T follicular helper cell (primary cell): ENCODE measurements at places on chromosomes 13 and 19.

DNA sequence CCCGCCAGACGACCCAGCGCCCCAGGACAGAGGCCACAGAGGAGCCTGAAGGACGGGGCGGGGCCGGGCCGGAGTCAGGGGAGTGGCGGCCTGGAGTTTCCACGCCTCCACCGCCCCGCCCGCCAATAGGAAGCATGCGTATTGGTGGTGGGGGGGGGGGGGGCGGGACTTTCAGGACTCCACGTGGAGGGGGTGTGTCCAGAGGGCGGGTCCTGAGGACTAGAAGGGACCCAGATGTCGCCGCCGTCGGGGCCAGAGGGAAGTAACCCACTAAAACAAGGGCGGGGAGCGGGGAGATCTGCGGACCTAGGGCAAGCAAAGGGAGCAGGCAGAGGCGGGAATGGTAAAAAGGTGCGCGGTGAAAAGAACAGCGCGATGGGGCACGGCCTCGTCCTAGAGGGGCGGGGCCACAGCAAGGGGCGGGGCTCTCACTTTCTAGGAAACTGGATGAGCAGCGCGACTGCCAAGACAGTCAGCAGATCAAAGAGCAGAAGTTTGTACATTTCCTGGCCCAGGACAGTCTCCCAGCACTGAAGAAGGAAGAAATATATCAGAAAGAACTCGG, 2.8 kb upstream of the LENG1 start:
- peak; percentile 73 for DNase-seq

DNA sequence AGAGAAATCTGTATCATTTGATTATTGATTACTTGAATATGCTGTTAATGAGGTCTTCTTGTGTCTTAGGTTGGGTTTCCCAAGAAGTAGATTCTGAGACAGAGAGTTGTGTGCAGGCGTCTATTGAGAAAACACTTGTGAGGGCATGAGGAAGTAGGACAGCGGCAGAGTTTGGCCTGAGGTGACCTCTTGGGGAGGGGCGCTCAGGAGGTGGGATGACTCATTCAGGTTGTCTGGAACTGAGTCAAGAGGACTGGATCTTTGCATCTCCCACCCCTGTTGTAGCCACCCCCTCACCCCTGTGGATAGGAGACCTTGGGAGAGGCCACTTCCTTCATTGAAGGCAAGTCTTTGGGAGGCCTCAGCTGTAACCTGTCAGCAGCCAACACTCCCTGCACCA, 35.2 kb upstream of the WDFY2 start:
- DNase-seq: no peak

- no peak for DNase-seq
Observed at GRCh38 chr13:51244637-51245405, 22.6 kb downstream of the FAM124A start.

DNA sequence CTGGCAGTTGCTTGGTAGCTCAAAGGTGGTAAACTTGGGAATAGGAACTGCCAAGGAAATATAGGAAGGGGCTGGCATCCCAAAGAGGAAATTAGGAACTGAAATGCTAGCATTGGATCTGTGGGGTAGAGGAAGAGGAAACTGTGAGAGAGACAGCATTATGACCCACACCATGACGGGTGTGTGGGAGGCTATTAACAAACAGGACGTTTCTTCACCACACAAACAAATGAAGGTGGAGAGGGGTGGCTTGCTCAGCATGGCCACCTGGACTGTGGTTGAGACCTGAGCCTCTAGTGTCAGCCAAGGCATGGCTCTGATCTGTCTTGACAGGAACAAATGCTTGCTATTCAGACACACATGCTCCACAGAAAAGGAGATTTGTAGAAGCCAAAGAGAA, 178.2 kb downstream of the B3GLCT start:
- no peak for DNase-seq

DNA sequence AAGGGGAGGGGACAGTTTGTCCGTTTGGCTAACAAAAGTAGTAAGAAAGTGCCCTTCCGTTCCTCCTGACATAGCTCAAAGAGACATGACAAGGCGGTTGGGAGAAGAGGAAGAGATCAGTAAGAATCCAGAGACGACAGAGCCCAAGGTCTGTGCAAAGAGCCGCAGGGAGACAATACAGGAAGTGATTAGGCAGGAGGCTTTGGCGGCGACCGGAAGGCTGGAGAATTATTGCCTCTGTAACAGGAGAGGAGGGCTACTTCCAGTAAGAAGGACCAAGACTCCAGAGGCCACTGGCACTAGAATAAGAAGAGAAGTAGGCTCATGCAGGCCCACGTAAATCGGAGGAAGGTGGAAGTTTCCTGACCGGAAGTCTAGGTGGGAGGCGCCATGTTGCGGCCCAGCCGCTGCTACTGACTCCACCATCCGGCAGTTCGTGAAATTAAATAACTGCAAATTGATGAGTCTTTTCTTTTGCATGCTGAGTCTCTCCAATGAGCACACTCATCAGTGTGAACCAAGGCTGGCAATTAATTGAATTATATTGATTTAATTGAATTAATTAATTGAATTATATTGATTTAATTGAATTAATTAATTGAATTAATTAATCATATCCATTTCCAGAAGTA, 9.9 kb downstream of the RFX2 start:
- DNase-seq: no peak

DNA sequence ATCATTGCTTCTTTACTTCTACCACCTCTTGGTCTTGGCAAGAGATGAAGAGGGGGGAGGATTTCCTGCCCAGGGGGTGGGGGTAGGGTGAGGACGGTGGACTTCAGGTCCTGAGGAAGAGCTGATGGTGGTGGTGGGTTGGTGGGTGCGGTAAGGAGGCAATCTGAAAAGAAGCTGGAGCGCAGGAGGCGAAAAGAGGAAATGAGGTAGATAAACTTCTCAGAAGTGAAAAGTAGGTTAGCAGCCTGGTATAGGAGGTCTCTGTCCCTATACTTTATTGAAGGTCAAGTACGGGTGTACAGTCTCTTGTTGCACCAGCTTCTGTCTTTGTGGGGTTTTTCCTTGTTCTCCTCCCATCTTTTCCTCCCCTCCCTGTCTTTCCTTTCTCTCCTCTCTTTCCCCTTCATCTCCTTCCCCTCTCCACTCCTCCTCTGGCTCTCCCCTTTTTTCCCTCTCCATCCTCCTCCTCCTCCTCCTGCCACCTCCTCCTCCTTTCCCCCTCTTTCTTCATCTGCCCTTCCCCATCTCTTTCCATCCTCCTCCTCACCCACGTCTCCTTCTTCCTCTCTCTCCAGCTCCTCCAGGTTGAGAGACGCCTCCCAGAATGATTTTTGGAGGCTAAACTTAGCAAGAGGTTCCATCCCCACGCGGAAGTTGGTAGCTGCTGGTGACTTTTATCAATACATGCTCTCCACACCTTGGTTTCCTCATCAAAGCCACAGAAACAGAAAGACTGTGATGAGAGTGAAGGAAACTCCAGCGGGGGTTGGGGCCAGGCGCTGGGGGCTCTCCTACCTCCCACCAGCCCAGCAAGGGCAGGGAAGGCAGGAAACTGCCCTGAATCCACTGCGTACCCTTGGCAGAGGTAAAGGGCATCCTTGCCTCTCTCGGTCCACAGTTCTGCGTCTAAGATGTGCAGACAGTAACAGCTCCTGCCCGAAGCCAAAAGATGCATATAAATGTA, 15.3 kb downstream of the TNFSF14 start:
- DNase-seq: no peak

GRCh38 chr19:7328647-7329046, 20.1 kb upstream of the ARHGEF18 start:
- DNase-seq: no peak

DNA sequence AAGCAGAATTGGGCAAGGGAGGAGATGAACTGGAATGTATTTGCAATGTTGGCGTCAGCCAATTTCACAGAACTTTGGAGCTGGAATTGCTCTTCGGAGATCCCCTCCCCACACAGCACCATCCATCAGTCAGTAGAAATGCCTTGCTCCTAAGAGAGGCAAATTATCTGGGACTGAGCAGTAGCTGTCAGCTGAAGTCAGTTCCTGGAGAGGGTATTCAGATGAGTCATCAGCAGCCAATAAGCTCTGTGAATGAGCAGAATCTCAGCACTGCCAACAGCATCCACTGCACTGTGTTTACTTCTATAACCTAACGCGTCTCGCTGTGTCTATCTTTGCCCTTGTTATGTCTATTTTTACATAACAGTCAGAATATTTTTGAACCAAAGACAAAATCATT, 213.7 kb downstream of the SLITRK5 start:
- no peak for DNase-seq

- DNase-seq: no peak
Observed at GRCh38 chr13:84528408-84529070, 646.3 kb upstream of the SLITRK1 start.

GRCh38 chr19:18493440-18494266, 28.2 kb downstream of the ELL start:
- DNase-seq: no peak

GRCh38 chr13:43268632-43269031, 245.2 kb downstream of the DNAJC15 start:
- DNase-seq: no peak

DNA sequence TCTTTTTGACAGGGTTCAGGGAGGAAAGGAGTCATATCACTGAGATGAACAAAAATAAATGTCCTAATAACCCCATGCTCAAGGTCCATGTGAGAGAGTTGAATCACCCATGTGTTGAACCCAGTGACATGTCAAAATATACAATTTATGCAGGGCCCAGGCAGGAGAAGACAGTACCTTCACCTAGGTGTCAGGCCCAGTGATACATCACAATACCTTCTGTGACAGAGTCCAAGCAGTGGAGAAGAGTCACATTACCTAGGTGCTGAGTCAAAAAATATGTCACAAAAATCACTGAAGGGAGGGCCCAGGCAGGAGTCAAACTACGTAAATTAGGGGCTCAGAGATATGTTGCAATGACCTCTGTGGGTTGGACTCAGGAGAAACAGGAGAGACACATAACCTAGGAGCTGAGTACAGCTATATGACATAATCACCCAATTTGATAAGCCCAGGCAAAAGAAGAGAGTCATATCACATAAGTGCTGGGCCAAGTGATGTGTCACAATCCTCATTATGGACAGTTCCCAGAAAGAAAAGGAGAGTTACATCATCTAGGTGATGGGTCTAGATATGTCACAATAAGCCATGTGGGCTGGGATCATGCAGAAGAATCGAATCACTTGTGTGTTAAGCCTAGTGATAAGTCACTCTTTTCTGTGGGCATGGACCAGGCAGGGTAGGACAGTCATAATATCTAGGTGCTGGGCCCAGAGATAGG, 13.8 kb upstream of the ZNF724 start:
- DNase-seq: no peak

GRCh38 chr13:31970231-31970930, 61.2 kb upstream of the FRY start:
- no peak for DNase-seq

DNA sequence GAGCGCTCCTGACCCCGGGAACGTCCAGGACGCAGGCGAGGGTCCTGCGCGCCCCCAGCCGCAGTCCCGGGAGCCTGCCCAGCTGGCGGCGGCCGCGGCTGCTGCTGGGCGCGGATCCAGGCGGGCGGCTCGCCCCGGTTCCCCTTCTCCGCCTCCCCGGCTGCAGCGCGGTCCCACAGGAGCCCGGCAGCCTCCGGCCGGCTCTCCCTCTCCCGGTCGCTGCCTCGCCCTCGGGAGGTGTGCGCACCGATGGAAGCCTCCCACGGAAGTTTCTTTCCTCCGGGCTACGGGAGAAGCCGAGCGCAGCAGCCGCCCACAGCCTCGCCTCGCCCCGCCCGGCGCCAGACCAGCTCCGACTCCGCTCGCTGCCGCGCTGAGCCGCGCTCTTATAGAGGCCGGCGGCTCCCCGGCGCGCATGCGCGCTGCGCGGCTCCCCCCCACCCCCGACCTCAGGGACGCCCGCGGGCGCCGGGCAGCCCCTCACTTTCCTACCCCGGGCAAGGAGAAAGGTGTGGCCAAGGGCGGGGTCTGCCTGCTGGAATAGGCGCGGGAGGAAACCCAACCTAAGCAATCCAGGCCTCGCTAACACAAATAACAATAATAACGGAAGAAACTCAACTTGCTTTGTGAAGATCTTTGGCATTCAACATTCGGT, at the start of gene SHISA2:
Gene SHISA2, minus strand, starts transcription at position 360 of the 655 bp plus-strand sequence. CDS start 1,041 bp downstream, outside the sequence.
- peak; percentile 26 for DNase-seq

- DNase-seq: no peak
Observed at GRCh38 chr13:105527127-105527526, 1008.3 kb downstream of the EFNB2 start.

DNA sequence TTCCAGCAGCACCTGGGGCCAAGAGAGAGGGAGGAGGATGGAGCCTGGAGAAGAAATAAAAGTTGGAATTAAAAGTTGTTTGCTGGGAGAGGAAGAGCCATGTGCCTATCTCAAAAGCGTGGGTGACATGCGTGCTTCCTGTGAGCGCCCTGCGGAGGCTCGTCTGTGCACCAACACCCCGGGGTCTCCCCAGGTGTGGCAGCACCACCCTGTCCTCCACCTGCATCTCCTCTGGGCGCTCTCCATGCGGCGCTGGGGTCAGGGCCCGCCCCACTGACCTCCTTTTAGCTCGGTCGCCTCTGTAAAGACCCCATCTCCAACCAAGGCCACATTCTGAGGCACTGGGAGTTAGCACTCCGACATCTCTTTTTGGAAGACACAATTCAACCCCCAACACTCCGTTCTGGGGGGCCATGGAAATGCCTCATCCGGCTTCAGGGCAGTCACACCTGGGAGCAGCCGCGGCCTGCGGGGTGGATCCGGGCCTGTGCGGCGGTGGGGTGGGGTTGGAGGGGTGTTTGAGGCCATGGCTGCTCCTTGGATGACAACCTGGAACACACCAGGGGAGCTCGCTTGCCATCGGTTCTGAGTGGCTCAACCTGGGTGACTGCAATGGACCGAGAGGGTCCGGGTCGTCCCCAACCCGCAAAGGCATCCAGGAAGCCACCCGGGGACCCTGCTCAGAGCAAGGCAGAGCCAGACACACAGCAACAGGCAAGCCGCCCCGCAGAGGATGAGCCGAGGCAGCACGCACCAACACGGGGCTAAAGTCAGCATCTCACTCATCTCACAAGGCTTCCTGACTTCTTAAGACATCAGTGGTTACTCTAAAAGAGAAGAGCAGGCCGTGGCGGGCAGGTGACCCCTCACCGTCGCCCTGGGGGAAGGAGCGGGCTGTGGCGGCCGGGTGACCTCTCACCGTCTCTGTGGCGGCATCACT, 79.4 kb upstream of the MCF2L start:
- DNase-seq: no peak

GRCh38 chr13:70523622-70524021, 415.4 kb upstream of the KLHL1 start:
- DNase-seq: no peak

DNA sequence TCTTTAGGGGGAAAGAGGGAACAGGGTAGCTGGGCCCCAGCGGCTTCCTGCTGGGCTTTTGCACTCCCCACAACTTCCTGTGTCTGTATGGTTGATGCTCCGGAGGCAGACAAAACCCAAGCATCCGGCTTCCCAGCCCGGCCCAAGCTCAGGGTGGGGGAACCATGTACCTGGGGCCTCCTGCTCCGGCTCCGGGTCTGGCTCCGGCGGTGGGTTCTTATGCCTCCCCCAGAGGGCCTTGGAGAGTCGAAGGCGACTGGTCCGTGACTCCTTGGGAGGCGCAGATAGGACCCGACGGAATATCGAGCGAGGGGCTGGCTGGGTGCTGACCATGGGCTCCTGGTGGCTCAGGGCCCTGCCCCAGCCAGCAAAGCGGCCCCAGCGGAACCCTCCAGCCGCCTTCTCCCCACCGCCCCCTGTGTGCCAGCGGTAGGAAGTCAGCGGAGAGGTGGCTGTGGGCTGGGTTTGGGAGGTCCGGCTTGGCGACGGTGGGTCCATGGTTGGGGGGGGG, 428 bp downstream of the RASAL3 start:
- peak; percentile 66 for DNase-seq

- DNase-seq: no peak
Observed at GRCh38 chr13:45086484-45086883, 33.8 kb upstream of the GTF2F2 start.

GRCh38 chr13:25384758-25385410, 13.1 kb downstream of the ATP8A2 start:
- DNase-seq: no peak

GRCh38 chr13:110509971-110510786, 51.3 kb downstream of the RAB20 start:
- DNase-seq: no peak
